ENCODE measurements at places on chromosomes 1 and 21. TPM values are rescaled to one million over a fixed set of nuclear protein-coding genes. Genes with fewer than 3 reads are reported as not detected.
A peak's percentile ranks its signal among the peaks of the same experiment; 100 is the strongest.

CELA3A gene
- not detected for total RNA-seq

KDM5B gene
- 34.9 TPM for total RNA-seq

IGSF5 gene
- total RNA-seq = not detected

SUMO3 gene
- 48.3 TPM for total RNA-seq

CD84 gene
- total RNA-seq = 2.7 TPM

FABP3 gene
- 35.8 TPM for total RNA-seq

MYCBP gene
- total RNA-seq = 17.4 TPM

CD1E gene
- total RNA-seq = not detected

ARMH1 gene
- 0.66 TPM for total RNA-seq

WNT9A gene
- total RNA-seq = 18.1 TPM

ZBTB21 gene
- total RNA-seq = 9.7 TPM

GSTM2 gene
- 50.4 TPM for total RNA-seq

PALMD gene
- total RNA-seq = 23.2 TPM

USH2A gene
- under 0.01 TPM for total RNA-seq

EVA1B gene
- 110 TPM for total RNA-seq

IQGAP3 gene
- total RNA-seq = not detected

OR6K3 gene
- not detected for total RNA-seq

LCE2B gene
- total RNA-seq = not detected

AIM2 gene
- 0.32 TPM for total RNA-seq

KCNN3 gene
- total RNA-seq = 17.0 TPM

SAMSN1 gene
- 2.9 TPM for total RNA-seq

PRAMEF12 gene
- not detected for total RNA-seq

SPATA21 gene
- total RNA-seq = not detected

GRCh38 chr1:172940174-172940855 lies 110.4 kb downstream of the TNFSF18 start:
- DNase-seq = no peak

DNA sequence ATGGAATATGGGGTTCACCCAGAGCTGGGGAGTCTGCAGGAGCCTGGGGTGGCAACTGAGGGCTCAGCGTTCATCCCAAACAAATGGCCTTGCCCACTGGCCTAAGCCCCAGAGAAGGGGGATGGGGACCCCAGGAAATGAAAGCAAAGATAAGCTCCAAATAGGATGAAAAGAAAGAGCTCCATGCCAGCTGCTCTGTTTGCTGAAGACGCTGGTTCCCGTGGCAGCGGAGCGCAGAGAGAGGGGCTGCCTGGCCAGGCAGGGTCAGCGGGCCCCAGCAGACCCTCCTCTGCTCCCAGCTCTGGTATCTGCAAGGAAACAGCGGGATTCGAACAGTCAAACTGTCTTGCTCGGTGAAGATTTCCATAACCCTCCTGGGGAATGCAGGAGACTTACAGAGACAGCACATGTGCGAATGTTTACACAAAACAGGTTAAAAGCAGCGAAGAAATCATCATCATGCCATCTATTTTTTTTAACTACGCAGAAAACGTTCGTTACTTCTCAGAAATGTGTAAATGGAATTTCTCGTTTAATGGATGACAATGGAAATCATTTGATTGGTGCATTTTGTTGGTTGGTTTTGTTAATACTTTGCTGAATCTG lies 94.4 kb downstream of the PDE9A start:
- no peak for DNase-seq

DNA sequence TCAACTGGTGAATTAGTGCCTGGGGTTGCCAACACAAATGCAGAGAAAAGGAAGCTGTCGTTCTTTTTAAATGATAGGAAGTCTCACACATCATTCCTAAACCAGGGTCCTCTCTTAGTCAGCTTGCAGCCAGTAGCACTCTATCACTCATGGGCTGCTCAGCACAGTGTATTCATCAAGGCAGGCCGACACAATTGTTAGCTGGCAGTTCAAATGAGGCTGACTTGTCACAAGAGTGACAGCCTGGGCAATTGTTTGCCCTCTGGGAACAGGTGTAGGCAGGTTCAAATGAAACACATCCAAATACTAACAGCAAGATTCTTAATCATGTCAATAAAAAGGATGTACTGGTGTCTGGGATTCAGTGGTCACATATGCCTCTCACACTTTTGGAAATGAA lies 76.9 kb downstream of the ERICH3 start:
- no peak for DNase-seq

DNA sequence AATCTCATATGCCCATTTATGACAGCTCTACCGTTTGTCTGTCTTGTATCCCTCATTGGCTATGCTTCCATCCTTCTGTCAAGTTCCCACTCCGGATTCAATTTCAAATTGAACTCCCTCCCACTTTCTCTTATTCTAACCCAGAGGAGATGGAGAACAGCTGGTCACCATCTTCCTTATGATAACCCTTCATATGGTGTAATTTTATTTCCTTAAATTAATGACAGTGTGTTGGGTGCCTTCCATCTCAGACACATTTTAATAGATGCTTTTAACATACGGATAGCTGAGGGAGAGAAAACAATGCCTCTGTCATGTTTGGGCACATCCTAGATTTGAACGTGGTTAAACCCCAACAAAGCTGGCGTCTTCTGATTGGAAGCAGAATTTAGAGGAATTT lies 103.0 kb upstream of the PLXNA2 start:
- DNase-seq = no peak

DNA sequence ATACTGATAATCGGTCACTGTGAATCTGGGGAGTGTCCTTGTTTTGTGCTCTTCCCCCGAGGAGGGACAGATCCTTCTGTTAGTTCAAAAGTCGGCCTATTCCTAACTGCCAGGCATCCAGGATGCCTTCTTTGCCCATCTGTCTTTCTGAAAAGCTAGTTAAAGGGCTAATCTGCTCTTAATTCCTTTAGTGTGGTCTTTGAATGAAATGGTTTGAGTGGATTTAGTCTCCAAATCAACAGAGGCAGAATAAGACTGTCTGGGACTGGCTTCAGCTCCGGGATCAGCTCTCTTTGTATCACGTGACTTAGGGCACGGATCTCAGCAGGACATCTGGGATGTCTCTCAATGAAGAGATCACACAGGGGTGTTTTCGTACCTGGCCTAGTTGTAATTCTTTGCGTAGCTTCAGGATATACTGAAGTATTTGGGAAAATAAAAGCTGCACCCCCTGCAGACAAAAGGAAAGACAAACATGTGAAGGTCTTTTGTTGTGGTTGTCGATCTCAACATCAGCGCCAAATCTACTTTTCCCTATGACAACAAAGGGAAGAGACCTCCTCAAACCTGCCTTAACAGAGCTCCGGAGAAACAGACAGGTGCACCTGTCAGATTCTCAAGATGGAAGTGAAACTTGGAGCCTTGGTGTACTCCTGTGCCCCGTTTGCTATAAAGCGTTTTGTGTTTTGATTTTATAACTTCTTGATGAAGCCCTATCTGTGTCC lies 97.9 kb downstream of the ERG start:
- DNase-seq = no peak

GRCh38 chr1:209829716-209830115 lies 1.9 kb downstream of the UTP25 start:
- DNase-seq = no peak

GRCh38 chr1:66090859-66091457 lies 298.3 kb downstream of the PDE4B start:
- DNase-seq = no peak

DNA sequence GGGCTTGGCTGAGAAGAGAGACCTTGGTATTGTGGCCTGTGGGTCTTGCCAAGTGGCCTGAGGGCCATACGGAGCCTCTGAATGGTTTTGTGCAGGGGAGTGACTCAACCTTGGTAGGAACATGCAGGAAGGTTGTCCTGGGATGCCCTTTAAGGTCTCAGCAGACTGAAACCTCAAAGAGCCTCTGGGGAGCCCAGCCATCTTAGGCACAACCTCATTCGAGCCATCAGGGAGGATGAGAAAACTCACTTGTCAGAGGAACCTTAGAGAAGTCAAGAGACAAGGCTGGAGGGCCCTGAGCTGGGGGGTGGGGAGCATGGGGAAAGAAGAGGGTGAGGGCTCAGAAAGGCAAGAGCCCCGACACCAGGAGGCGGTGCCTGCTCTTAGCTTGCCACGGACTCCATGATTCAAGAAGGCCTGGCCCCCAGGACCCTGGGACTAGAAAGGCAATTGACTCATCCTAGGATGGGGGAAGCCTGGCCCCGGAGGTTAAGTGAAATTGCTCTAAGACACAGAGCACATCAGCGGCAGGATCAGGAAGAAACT lies 13.0 kb downstream of the IFI6 start:
- DNase-seq = no peak

- peak; percentile 64 for DNase-seq
Observed at GRCh38 chr1:206833801-206834200, 31.6 kb upstream of the IL20 start.

- no peak for DNase-seq
Observed at GRCh38 chr1:236716160-236716559, 29.9 kb downstream of the ACTN2 start.

GRCh38 chr1:156414461-156415064 lies 45.6 kb downstream of the RHBG start:
- no peak for DNase-seq

- no peak for DNase-seq
Observed at GRCh38 chr1:22076346-22076745, 23.8 kb downstream of the CDC42 start.

- no peak for DNase-seq
Observed at GRCh38 chr1:159895286-159895685, 4.7 kb downstream of the CFAP45 start.

GRCh38 chr1:219387211-219387610 lies 213.5 kb downstream of the LYPLAL1 start:
- no peak for DNase-seq

GRCh38 chr1:64680599-64680998 lies 64.3 kb upstream of the RAVER2 start:
- no peak for DNase-seq

DNA sequence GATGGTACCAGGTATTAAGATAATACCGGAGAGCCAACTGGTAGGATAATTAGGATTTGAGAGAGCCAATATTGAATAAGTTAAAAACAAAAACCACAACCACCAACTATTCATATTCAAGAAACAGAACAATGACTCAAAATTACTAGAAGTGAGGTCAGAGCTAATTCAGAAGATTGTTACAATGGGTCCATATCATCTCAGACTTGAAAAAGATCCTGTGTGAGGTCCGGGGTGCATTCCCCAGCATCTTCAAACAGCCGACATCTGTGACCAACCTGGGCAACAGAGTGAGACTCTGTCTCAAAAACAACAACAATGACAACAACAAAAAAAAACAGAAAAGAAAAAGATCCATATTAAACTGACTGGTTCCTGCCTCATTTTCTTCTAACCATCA lies 18.6 kb downstream of the AK2 start:
- DNase-seq = no peak

DNA sequence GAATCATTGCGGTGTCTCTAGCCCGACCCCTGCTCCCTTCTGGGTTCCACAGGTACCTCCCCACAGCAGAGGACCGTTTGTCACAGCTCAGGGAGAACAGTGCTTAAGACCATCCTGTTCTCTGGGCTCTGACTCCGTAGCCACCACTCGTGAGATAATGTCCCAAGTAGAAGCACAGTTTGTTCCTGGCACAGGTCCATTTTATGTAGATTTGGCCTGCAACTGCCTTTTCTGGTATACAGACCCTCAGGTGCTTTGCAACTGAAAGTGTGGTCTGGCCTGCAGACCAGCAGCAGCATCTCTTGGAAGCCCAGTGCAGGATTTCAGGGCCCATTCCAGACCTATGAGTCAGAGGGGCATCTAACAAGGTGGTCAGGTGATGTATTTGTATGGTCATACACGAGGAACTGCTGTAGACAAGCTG lies 28.4 kb upstream of the TMEM125 start:
- no peak for DNase-seq
